ENCODE measurements at places on chromosomes 12 and 14. TPM values are rescaled to one million over a fixed set of nuclear protein-coding genes. Genes with fewer than 3 reads are reported as not detected.

TMEM132C gene
- polyA plus RNA-seq, result not detected

RD3L gene
- not detected for polyA plus RNA-seq

KLRC3 gene
- polyA plus RNA-seq, result not detected

DNA sequence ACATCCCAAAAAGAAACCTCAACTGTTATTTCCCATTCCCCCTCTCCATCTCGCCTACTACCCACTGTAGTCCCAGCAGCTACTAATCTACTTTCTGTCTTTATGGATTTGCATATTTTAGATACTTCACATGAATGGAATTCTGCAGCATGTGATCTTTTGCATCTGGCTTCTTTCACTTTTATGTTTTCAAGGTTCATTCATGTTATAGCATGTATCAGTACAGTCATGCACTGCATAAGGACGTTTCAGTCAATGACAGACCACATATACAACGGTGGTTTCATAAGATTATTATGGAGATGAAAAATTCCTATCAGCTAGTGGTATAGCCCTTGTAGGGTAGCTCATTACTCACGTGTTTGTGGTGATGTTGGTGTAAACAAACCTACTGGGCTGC is 24.5 kb downstream of the PCNX4 start:
- DNase-seq, result no peak

FSCB gene
- polyA plus RNA-seq, result not detected

- no peak for DNase-seq
Measured at GRCh38 chr14:55198749-55199148, 7.4 kb upstream of the DLGAP5 start.

ARPC3 gene
- 1,727 TPM for polyA plus RNA-seq

KRT78 gene
- not detected for polyA plus RNA-seq

- DNase-seq, result no peak
Measured at GRCh38 chr12:25074113-25074512, 120.8 kb downstream of the DNAI7 start.

- no peak for DNase-seq
Measured at GRCh38 chr14:57293866-57294837, 25.4 kb downstream of the AP5M1 start.

- DNase-seq, result peak; percentile 66
Measured at GRCh38 chr14:106691601-106692291, 1165.4 kb downstream of the TMEM121 start.

- no peak for DNase-seq
Measured at GRCh38 chr12:88934163-88934747, 354.0 kb upstream of the KITLG start.

DNA sequence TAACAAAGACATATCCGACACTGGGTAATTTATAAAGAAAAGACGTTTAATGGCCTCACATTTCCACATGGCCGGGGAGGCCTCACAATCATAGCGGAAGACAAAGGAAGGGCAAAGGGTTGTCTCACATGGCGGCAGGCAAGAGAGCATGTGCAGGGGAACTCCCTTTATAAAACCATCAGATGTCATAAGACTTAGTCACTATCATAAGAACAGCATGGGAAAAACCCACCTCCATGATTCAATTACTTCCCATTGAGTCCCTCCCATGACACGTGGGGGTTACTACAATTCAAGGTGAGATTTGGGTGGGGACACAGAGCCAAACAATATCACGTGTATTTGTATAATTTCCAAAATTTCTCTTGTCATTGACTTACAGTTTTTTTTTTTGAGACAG is 5.5 kb upstream of the LMNTD1 start:
- no peak for DNase-seq

DNA sequence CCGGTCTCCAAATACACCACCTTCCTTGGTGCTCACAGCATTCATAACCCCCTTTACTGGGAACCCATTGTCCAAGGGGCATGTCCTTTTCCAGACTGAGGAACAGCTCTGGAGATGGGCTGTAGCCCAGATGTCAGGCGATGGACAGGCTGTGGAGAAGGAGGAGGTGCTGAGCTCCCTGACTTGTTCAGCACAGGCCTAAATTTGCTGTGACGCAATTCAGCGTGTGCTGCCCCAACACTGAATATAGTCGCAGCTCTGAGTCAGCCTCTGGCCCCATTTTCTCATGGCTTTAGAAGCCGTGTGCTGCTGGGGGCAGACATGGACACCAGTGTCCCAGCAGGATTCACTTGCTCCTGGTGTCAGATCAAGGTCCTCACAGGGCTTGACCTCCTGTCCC is 269.1 kb downstream of the EMP1 start:
- no peak for DNase-seq

DNA sequence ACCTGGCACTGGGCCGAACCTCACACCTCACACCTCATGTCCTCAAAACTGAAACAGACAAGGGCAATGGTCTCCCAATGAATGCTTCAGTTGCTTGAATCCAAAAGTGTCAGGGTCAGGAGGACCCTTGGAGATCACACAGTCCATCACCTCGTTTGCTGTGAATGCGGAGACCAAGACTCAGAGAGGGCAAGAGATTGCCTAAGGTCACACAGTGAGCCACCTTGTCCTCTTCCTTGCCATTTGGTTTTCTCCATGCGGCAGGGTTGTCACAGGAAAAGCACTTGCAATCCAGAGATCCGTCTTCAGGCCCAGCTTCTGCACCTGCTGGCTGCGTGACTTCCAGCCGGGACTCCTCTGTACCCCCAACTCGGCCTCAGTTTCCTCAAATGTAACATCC is 28.0 kb downstream of the MVK start:
- no peak for DNase-seq

GRCh38 chr14:88559852-88560251 is 3.0 kb upstream of the ZC3H14 start:
- DNase-seq, result no peak

ARF6 gene
- polyA plus RNA-seq, result 136 TPM

DNA sequence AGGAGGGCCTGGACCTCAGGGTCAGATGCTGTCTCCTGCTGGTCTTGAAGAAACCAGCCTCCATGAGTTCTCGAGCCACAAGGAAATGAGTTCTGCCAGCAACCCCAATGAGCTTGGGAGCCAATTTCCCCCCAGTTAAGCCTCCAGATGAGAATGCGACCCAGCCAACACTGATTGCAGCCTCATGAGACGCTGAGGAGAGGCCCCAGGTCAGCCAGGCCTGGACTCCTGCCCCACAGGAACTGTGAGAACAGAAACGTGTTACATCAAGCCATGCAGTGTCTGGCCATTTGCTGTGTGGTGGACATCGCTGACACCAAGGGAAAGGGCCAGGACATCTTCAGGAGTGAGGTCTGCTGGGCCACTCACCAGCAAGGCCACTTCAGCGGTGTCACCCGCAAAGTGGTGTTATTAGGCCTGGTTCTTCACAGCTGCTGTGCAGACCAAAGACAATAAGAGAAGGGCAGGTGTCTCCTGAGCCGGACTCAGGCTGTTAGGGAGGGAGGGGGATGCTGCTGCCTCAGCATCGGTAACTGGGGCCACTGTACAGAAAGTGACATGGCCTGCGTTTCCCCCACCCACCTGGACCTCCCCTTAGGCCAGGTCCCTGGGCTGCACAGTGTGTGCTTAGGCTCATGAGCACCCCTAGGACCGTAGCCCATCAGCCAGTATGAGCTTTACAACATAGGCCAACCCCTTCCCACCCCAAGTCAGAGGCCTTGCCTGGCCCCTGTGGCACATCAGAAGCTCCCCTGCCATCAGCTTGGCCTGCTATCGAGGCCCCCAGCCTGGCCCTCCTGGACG is 272.4 kb upstream of the RTL1 start:
- DNase-seq, result no peak

NGDN gene
- 26.8 TPM for polyA plus RNA-seq

DNA sequence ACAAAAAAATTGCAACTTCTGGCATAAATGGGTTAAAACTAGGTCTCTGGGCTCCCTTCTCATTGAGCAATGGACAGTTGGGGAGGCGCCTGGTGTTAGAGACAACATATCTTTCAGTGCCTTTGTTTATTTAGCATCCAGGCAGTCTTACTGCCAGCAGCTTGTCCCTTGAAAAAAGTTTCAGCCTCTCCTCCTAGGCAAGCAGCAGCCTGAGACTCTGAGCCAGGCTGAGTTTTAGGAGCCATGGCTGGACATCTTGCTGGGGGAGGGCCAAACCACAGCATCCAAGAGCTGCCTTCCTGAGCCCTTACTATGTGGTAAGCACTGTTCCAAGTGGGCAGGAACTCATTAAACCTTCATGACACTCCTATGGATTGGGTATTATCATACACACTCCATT is 10.1 kb upstream of the JDP2 start:
- DNase-seq, result no peak

DNA sequence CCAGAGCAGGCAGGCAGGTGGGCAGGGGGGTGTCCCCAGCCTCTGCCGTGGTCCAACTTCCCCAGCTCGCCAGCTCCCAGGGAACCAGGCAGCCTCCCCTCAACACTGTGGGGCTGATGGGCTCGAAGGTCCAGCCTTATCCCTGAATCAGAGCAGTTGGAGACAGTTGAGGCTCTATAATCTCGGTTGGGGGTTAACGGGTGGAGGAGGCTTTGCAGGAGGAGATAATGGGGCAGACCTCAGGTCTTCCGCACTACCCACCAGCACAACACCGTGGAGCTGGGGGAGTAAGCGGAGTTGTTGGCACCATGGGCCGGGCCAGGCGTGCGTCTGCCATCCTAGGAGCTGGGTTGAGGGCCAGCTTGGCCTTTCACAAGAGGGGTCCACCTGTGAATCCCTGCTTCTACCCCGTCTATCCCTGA is 13.9 kb upstream of the HDAC7 start:
- no peak for DNase-seq

IGF1 gene
- polyA plus RNA-seq, result not detected

- no peak for DNase-seq
Measured at GRCh38 chr14:99413911-99414310, 66.7 kb downstream of the SETD3 start.
